H9 (cell line): ENCODE measurements at places on chromosomes 7 and 10. TPM values are rescaled to one million over a fixed set of nuclear protein-coding genes. Genes with fewer than 3 reads are reported as not detected.

TACC2 gene
- total RNA-seq: 54.8 and 58.1 TPM in 2 replicates

DNA sequence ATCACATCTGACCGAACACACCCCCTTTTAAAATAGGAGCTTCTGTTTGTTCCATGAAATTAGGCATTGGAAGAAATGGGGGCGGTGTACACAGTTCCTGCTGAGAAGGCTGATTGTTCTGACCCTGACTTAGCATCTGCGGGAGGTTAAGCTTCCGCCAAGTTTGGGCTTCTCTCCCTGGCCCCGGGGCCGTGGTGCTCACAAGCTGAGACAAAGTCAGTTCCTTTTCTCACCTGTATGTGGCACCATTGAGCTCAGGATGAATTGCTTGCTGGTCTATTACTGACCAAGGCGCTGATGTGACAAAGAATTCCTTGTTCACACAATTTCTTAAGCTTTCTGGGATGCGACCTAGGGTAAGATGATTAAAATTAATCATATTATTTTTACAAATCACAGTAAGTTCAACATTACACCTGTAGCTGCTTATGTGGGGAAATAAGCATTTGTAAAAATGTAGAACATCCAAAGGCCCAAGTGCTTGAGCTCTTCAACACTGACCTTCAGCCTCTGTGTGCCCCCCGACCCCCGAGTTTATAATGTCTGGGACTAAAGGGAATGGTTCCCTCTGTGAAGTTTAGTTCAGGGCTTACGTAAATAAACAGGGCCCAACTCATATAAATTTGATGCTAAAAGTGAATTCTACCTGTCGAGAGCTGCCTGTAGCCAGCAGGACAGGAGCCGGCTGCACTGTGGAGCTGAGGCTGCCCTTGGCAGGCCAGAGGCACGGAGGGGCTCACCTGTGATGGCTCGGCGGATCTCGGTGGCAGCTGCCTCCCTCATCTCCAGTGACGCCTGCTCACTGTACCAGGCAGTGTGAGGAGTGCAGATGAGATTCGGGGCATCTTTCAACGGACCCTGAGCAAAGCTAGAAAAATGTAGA, 50.8 kb downstream of the ZRANB1 start:
- no peak overlapping the region for H3K27ac ChIP-seq
- H3K36me3 ChIP-seq: peaks cover 98% of the 10 kb centered on the region
- no peak overlapping the region for H3K4me3 ChIP-seq
- peak; percentile 60 for DNase-seq

- H3K4me3 ChIP-seq: no peak overlapping the region
- DNase-seq: no peak
- no peak overlapping the region for H3K27ac ChIP-seq
- H3K27me3 ChIP-seq: no peaks in the 10 kb centered on the region
- no peaks in the 10 kb centered on the region; the same call in 1 of the 2 replicates for H3K4me1 ChIP-seq
Observed at GRCh38 chr7:155839461-155839860, 27.2 kb upstream of the SHH start.

ARHGEF5 gene
- 32.3 and 33.9 TPM in 2 replicates for total RNA-seq

GRCh38 chr10:6136215-6137201, 47.7 kb downstream of the RBM17 start:
- H3K4me1 ChIP-seq: peaks cover 4% of the 10 kb centered on the region; the same call in 1 of the 2 replicates
- H3K36me3 ChIP-seq: no peaks in the 10 kb centered on the region
- H3K4me3 ChIP-seq: no peak overlapping the region
- H3K27me3 ChIP-seq: no peaks in the 10 kb centered on the region
- H3K27ac ChIP-seq: no peak overlapping the region
- DNase-seq: no peak

ZNF22 gene
- total RNA-seq: 36.9 and 37.6 TPM in 2 replicates

DNA sequence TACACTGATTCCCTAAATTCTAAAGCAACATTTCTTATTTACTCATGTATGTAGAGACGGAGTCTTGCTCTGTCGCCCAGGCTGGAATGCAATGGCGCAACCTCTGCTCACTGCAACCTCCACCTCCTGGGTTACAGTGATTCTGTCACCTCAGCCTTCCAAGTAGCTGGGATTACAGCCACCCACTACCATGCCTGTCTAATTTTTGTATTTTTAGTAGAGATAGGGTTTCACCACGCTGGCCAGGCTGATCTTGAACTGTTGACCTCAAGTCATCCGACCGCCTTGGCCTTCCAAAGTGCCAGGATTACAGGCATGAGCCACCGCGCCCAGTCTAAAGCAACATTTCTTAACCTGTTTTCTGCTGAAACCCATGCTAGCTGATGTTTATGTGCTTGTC, 227.6 kb upstream of the PLXDC2 start:
- H3K4me3 ChIP-seq: no peak overlapping the region
- no peaks in the 10 kb centered on the region for H3K4me1 ChIP-seq
- DNase-seq: no peak
- H3K36me3 ChIP-seq: peaks cover 10% of the 10 kb centered on the region
- no peak overlapping the region for H3K27ac ChIP-seq

FAM24B gene
- total RNA-seq: not detected in 2 replicates

GPR15LG gene
- total RNA-seq: not detected in 2 replicates

GRCh38 chr10:10259013-10259412, 758.7 kb upstream of the CELF2 start:
- peaks cover 16% of the 10 kb centered on the region for H3K36me3 ChIP-seq
- H3K4me1 ChIP-seq: no peaks in the 10 kb centered on the region
- H3K4me3 ChIP-seq: no peak overlapping the region
- H3K27me3 ChIP-seq: no peaks in the 10 kb centered on the region
- no peak overlapping the region for H3K27ac ChIP-seq
- DNase-seq: peak; percentile 31

- no peaks in the 10 kb centered on the region for H3K36me3 ChIP-seq
- H3K4me3 ChIP-seq: no peak overlapping the region
- no peak for DNase-seq
- H3K27me3 ChIP-seq: no peaks in the 10 kb centered on the region
- H3K4me1 ChIP-seq: peaks cover 17% of the 10 kb centered on the region
Observed at GRCh38 chr10:61987951-61988379, 86.5 kb downstream of the ARID5B start.

DNA sequence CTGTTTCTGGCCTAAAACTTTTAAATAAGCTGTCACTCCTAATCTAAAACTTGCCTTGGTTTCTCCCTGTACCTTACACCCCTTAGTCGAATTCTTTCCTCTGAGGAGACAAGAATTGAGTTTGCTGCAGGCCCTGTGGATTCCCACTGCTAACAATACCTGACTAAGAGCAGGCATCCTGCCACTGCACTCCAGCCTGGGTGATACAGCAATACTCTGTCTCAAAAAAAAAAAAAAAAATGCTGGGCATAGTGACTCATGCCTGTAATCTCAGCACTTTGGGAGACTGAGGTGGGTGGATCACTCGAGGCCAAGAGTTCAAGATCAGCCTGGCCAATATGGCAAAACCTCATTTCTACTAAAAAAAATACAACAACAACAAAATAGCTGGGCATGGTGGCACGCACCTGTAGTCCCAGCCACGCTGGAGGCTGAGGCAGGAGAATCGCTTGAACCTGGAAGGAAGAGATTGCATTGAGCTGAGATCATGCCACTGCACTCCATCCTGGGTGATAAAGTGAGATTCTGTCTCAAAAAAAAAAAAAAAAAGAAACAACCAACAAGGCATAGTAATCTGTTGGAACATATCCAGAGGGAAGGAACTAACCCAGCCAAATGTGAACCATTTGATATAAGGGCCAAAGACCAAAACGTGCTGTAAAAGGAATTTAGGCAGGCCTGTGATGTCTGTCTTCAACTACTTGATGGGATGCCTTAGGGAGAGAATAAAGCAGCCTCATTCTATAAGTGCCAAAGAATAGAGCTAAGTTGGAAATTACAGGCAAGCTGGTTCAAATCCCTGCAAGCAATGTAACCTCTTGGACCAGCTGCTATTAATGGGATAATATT, 732.7 kb upstream of the AUTS2 start:
- H3K27ac ChIP-seq: no peak overlapping the region
- DNase-seq: no peak
- H3K27me3 ChIP-seq: no peaks in the 10 kb centered on the region
- no peak overlapping the region for H3K4me3 ChIP-seq
- H3K36me3 ChIP-seq: peaks cover 4% of the 10 kb centered on the region; the same call in 1 of the 2 replicates
- H3K4me1 ChIP-seq: peaks cover 3% of the 10 kb centered on the region; the same call in 1 of the 2 replicates

ARMH3 gene
- total RNA-seq: 18.5 and 20.4 TPM in 2 replicates

GPR37 gene
- 1.6 and 1.8 TPM in 2 replicates for total RNA-seq

- DNase-seq: peak; percentile 52
- no peak overlapping the region for H3K27ac ChIP-seq
- no peaks in the 10 kb centered on the region for H3K27me3 ChIP-seq
- H3K4me3 ChIP-seq: no peak overlapping the region
- no peaks in the 10 kb centered on the region for H3K4me1 ChIP-seq
- peaks cover 15% of the 10 kb centered on the region for H3K36me3 ChIP-seq
Observed at GRCh38 chr10:73732931-73733623, 11.1 kb upstream of the SEC24C start.

ANKRD61 gene
- 0.24 TPM in 1 of 2 replicates, not detected in the other for total RNA-seq

DNA sequence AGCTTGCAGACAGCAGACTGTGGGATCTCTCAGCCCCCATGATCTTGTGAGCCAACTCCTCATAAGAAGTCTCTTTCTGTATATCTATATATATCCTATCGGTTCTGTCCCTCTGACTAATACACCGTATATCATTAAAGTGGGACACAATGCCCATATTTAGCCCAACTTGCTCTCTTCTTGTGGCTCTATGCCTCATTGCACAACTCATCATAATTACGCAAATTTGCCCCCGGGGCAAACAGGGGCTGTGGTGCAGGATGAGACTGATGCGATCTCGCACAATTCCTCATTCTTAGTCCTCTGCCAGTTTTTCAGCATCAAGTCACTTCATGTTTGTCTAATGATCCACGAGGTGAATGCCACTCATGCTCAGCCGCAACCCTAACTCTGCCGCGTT, 183.2 kb downstream of the PRPF18 start:
- no peak overlapping the region for H3K4me3 ChIP-seq
- 0 out of 2 replicates have a peak, but pooled peaks cover 2% of the 10 kb centered on the region for H3K4me1 ChIP-seq
- H3K27me3 ChIP-seq: no peaks in the 10 kb centered on the region
- DNase-seq: no peak
- H3K36me3 ChIP-seq: peaks cover 7% of the 10 kb centered on the region

DNA sequence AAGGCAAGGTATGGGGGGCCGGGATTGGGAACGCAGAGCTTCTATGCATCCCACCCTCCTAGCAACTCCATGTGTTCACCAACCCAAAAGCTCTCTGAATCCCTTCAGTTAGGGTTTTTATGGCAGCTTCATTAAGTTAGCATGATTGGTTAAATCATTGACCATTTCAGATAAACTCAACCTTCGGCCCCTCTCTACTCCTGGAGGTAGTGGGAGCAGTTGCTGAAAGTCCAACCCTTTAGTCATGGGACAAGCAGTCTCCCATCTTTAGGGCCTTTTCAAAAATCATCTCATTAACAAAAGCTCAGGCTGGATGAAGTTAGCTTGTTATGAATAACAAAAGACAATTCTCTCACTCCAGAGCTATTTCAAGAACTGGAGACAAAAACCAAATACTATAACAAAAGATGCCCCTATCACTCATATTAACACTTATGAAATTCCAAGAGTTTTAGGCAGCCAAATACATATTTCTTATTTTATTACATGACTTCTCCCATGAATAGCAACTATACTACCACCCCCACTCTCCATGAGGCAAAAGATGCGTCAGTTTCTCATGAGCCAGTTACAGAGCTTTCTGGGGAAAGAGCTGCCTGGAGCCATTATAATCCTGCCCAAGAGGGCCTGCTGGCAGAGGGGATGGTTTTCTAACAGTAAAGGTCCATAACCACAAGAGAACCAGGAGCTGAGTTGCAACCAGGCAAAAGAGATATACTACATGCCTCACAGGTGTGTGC, 44.6 kb downstream of the SLC16A12 start:
- H3K36me3 ChIP-seq: no peaks in the 10 kb centered on the region
- H3K4me3 ChIP-seq: no peak overlapping the region
- no peaks in the 10 kb centered on the region for H3K27me3 ChIP-seq
- DNase-seq: no peak
- H3K4me1 ChIP-seq: no peaks in the 10 kb centered on the region; the same call in 1 of the 2 replicates

DNA sequence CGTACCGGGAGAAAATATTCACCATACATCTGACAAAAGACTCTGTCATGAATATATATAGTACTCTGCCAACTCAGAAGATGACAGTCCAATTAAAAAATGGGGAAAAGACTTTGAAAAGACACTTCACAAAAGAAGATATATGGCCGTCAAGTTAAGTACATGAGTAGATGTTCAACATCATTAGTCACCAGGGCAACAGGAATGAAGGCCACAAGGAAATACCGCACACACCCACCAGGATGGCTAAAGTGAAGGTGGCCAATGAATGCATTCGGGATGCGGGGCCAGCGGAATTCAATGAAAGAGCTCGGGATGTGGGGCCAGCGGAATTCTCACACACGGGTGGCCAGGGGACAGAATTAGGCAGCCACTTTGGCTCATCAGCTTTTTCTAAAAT, 42.2 kb downstream of the MAD1L1 start:
- H3K4me1 ChIP-seq: no peaks in the 10 kb centered on the region
- DNase-seq: peak; percentile 24
- no peak overlapping the region for H3K4me3 ChIP-seq
- H3K27me3 ChIP-seq: no peaks in the 10 kb centered on the region
- H3K27ac ChIP-seq: no peak overlapping the region

- DNase-seq: no peak
- H3K4me3 ChIP-seq: no peak overlapping the region
- no peaks in the 10 kb centered on the region for H3K4me1 ChIP-seq
Observed at GRCh38 chr7:107889992-107890391, 991 bp upstream of the DLD start.

DNA sequence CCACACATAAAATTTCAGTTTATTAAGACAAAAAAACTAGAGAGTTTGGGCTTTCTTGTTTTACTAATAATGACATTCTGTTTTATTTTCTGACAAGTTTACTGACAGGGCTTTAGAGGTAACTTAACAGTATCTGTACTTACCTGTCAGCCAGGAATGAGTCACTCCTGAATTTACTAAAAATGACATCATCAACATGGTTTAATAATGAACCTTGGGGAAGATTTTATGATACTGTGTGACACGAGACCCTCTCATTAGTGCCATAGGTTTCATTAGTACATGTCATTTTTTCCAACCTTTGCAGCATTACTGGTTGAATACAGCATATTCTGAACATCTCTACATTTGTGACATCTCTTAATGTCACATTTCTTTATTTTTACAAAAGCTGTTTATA, 131.1 kb downstream of the KCND2 start:
- no peaks in the 10 kb centered on the region for H3K36me3 ChIP-seq
- no peaks in the 10 kb centered on the region; the same call in 1 of the 2 replicates for H3K4me1 ChIP-seq
- no peak overlapping the region for H3K27ac ChIP-seq
- no peak for DNase-seq
- no peaks in the 10 kb centered on the region for H3K27me3 ChIP-seq
- no peak overlapping the region for H3K4me3 ChIP-seq

GRCh38 chr7:92723205-92723604, 113.2 kb downstream of the CDK6 start:
- H3K4me3 ChIP-seq: no peak overlapping the region
- no peaks in the 10 kb centered on the region for H3K4me1 ChIP-seq
- H3K27ac ChIP-seq: no peak overlapping the region
- no peaks in the 10 kb centered on the region for H3K27me3 ChIP-seq
- H3K36me3 ChIP-seq: no peaks in the 10 kb centered on the region; the same call in 2 of the 3 replicates

CDNF gene
- total RNA-seq: 0.86 and 1.3 TPM in 2 replicates

CALD1 gene
- 107 and 118 TPM in 2 replicates for total RNA-seq

CABCOCO1 gene
- total RNA-seq: not detected in 2 replicates

GRCh38 chr7:30585675-30586074, 9.0 kb upstream of the GARS1 start:
- peaks cover 46% of the 10 kb centered on the region for H3K36me3 ChIP-seq
- H3K4me3 ChIP-seq: no peak overlapping the region
- DNase-seq: no peak
- no peak overlapping the region for H3K27ac ChIP-seq
- peaks cover 6% of the 10 kb centered on the region; the same call in 1 of the 2 replicates for H3K4me1 ChIP-seq

GRCh38 chr10:100483876-100484666, 21.3 kb downstream of the WNT8B start:
- peaks cover 7% of the 10 kb centered on the region for H3K4me1 ChIP-seq
- H3K36me3 ChIP-seq: peaks cover 14% of the 10 kb centered on the region
- no peak for DNase-seq

- H3K36me3 ChIP-seq: peaks cover 2% of the 10 kb centered on the region; the same call in 1 of the 2 replicates
- no peak overlapping the region for H3K27ac ChIP-seq
- H3K4me3 ChIP-seq: peak overlapping the region; percentile 75
- no peaks in the 10 kb centered on the region; the same call in 1 of the 2 replicates for H3K27me3 ChIP-seq
Observed at GRCh38 chr7:151408839-151409666, 785 bp downstream of the WDR86 start.
